ENCODE measurements at places on chromosomes 1 and 21.

GRCh38 chr1:246091477-246091876 lies 415.6 kb downstream of the SMYD3 start:
- DNase-seq: no peak

DNA sequence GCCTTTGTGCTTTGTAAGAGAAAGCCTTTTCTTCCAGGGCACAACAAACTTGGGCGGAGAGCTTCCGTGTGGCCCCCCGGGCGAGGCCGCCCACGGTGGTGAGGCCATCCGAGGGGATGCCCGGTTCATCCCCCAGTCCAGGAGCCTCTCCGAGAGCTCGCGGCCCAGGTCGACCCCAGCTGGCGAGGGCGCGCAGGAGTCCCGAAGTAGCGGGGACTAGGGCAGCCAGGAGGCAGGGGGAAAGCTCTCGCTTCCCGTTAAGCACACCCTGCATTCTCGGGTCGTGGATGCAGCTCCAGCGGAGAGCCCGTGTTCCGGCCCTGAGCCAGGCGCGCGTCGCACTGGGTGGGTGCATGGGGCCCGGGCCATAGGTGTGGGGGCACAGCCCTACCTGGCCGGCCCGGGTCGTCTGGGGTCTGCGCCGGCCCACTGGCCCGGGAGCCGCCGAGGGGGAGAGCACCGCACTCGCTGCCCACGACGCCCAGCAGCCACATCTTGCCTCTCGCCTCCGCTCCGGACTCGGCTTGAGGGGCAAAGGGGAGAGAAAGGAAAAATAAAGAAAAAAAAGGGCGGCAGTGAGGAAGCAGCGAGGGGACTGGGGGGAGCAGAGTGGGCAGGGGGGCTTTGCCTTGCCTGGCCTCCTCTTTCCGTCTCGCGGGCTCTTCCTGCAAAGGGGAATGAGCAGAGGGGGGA lies 1.8 kb downstream of the RNF220 start:
- DNase-seq: no peak

GRCh38 chr1:32060914-32061313 lies 11.8 kb upstream of the TMEM39B start:
- no peak for DNase-seq

GRCh38 chr21:14584357-14585095 lies 38.4 kb upstream of the SAMSN1 start:
- no peak for DNase-seq

All from NCI-H748 treated with DMSO at 0.1 percent for 48 hours (cell line).